ENCODE measurements at places on chromosomes 5 and 9.
A peak's percentile ranks its signal among the peaks of the same experiment; 100 is the strongest.

DNA sequence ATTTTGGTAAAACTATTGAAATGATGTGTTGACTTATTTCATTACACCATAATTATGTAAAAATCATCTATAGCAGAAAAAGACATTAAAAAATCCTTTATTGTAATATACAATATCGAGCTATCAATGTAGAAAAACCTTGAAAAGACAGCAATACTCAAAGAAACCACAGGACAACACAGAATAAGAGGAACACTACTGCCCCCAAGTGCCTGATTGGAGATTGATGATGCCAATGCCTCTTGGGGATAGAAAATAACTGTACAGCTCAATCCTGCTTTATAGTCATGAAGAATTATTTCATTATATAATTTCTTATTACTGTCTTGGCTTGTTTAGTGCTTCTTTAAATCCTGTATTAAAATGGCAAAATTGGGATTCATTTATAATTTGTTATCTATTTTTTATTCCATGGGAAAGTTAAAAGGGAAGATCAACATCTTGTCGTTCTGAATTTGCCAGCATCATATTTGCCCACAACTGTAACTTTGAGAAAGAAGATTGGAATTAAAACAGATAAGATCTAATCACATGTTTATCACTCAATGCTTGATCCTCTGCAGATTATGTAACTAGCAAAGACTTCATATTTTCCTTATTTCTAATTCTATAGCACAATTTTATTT lies 337.5 kb downstream of the CDH9 start:
- no peak for DNase-seq

DNA sequence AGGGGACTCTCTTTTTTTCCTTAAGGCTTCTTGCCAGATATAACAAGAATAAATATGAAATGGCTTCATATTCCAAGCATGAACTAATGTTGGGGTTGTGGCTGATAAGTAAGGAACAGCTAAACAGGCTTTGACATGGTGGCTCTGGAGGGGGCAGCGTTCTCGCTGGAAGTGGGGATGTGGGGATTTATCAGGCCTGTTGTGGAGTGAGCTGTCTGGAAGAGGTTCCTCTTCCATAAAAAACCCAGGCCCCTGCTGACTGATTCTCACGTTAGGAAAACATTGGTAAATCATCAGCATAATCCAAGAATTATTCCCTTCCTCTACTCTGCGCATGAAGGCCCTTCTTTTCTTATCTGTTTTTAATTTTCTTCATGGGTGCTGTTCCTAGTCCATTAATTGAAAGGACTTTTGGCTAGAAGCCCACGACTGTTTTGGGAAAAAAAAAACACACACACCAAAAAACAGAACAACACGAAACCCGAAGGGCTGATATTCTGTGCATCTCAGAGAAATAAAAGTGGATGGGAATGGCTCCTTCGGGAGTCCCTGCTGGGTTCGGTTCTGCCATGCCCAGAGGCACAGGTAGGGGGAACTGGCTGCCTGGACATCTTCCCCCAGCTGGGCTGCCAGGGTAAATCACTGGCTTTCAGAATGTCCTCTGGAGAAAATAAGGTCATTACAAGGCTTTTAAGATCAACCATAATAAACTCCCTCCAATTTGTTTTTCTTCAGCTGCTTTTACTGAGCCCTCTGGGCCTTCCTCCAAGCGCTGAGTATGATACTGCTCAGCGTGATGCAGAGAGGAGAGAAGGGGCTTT lies 297.0 kb downstream of the SLIT3 start:
- no peak for DNase-seq

- DNase-seq, result peak; percentile 32
These were observed 174.0 kb downstream of the NR3C1 start for GRCh38 chr5:143229426-143229895.

GRCh38 chr5:75049456-75050351 lies 2.7 kb downstream of the GCNT4 start:
- DNase-seq, result peak; percentile 66

DNA sequence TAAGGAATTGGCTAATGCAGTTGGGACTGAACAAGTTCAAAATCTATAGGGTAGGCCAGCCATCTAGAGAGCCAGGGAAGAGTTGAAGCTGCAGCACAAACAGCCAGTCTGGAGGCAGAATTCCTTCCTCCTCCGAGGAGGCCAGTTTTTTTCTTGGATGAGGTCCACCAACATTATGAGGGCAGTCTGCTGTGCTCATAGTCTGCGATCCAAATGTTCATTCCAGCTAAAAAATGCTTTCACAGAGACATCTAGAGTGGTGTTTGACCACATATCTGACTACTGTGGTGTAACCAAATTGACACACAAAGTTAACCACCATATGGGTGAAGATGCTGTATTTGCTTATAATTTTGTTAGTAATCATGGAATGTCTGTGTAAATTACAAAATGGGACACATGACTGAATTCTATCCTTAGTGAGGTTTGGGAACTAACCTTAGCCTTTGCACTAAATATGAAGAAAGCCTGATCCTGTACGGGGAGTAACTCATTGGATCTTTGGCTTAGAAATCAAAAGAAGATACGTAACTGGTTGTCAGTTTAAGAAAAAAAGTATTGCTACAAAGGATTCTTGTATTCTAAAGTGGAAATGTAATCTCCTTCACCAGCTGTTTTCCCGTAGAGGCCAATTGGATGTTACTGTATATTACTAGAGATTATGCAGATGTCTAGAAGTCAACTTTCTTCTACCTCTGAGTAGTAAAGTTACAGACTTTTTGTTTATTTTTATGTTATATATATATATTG lies 70.6 kb downstream of the SPIN1 start:
- no peak for DNase-seq

GRCh38 chr5:143581649-143582048 lies 178.2 kb upstream of the NR3C1 start:
- no peak for DNase-seq

DNA sequence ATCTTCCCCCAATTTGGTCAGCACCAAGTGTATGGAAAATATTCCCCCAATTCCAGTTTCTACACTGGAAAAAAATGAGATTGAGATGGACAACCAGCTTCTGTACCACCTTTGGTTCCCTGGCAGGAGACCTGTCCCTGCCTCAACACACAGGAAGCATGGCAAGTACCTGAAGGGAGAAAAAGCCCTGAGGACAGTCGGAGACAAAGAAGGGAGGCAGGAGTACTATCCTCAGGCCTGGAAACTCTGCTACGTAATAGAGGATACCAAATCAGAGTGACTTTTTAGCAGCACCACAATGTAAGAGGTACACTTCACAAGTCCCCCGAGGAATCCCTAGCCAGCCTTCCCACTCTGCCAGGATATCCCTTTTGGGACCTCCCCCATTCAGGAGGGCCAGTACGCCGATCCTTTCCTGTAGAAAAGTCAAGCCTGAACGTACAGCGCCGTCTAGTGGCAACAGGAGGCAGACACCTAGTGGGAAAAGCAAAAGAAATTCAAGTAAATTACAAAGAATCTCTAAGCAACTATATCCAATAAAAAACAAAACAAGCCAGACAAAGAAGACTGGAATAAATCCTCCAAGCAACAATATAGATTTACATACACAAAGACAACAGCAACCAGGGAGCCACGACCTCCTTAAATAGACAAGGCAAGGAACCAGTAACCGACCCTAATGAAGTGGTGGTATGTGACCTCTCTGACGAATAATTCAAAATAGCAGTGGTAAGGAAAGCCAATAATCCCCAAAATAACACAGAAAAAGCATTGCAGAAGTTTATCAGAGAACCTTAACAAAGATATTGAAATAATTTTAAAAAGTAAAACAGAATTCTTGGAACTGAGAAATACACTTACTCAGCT lies 63.3 kb upstream of the SLCO6A1 start:
- DNase-seq, result no peak

GRCh38 chr5:130720355-130720754 lies 444.7 kb downstream of the HINT1 start:
- DNase-seq, result no peak

DNA sequence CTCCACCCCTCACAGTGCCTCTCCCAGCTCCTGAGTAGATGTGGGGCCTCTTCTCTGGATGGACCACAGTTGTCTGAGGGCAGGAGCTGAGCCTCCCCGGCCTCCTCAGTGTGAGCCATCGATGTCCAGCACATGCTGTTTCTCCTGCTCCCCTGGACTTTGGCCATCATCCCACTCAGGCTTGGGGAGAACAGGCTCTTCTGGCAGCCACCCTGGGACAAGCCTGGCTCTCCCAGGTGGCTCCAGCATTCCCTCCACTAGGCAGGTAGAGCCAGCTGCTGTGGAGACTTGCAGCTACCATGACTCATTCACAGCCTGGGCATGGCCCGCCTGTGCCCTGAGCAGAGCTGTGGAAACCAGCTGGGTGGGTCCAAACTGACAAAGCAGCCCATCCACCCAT lies 77.0 kb downstream of the CSNK1A1 start:
- no peak for DNase-seq

GRCh38 chr9:37920471-37921167 lies 16.7 kb upstream of the SLC25A51 start:
- DNase-seq, result no peak

DNA sequence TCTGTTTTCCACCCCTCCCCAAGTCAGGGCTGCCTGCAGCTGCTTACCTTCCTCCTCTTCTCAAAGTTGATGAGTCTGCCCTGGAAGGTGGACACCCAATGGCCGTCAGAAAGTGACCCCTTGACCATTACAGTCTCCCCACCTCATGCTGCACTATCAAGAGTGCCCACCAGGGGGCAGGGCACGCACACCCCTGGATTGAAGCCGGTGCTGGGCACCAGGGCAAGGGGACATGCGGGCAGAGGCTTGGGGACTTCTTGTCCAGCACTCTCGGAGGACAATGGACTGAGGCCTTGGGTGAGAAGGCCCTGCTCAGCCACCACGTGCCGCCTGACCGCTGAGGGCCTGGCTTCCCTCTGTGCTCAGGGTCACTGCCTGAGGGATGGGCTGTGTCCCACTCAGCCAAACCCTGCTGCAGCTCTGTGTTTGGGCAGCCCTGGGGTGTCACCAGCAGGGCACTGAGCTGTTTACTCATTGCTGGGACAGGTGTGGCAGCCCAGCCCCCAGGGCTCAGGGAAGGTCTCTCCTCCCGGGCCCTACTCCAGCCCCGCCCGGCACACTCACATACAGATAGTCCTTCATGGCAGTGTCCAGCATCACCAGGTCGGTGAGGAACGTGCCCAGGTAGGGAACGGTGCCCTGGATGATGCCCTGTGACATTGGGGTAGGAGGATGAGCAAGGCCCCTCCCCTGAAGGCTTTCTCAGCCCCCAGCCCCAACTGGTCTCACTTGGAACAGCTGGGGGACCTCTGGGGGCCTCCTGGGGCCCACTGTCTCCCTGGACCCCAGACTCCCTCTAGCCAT lies 17.7 kb downstream of the RALGDS start:
- peak; percentile 67 for DNase-seq

GRCh38 chr9:3676766-3677165 lies 151.0 kb upstream of the RFX3 start:
- no peak for DNase-seq

DNA sequence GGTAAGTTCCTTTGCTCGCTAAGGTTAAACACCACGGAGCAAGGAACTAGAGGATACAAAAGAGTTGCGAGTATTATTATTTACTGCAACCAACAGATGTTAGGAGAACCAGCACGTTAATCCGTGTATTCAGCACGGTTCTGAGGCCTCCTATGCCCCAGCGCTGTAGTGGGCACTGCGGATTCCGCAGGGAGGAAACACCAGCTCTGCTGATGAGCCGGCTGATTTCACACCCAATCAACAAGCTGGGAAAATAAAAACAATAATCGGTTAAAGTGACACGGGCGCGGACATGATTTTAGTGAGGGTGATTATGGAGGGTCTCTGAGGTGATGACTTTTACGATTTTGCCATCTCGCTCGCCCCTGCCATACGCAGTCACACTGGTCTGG lies 702 bp upstream of the PRELID2 start:
- DNase-seq, result no peak

GRCh38 chr9:20598367-20598766 lies 23.9 kb downstream of the MLLT3 start:
- no peak for DNase-seq

- DNase-seq, result no peak
These were observed 71.1 kb upstream of the SH3PXD2B start for GRCh38 chr5:172525307-172525995.

DNA sequence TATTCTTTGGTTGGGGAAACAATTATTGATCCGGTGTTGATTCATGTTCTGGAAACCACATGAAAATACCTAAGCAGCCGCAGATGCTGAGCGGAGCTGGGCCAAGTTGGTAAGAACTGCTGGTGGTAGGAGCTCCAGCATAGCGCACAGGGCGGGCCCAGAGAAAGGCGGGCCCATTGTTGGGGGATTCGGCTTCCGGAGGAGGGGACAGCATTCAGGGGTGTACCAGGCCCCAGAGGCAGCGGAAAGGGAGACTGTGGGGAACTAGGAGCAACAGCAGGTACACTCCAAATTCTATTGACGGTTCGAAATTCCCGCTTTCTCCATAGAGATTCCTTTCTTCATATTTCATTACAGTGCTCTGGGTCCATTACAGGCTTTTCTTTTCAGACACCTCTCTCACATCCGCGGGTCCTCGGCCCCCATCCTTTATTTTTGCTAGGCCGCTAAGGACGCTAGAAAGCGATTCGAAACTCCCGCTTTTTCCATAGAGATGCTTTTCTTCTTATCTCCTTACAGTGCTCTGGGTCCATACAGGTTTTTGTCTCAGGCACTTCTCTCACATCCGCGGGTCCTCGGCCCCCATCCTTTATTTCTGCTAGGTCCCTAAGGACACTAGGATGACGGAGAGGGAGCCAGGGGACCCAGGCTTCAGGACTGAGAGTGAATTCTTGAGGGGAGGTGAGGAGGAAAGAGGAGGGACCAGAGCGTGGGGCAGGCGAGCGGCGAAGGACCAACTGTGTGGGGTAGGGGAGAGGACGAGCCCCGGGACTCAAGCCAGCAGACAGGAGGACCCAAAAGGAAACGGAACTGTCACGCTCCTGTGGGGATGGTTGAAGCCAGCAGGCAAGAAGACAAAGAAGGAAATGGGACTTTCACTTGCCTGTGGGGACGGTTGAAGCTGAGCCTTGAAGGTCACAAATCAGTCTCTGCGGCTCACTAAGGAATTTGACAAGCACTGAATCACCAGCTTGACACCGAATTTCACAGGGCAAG lies at the start of gene CCDC152:
CCDC152 (plus strand) TSS at position 213 of the 996 bp plus-strand sequence. CDS start 2,304 bp downstream, outside the sequence.
- peak; percentile 69 for DNase-seq

GRCh38 chr9:21385131-21385670 lies at the start of gene IFNA2:
TSS of gene IFNA2 (minus strand) at chr9:21385398. CDS start at chr9:21385329, 69 bp downstream.
- DNase-seq, result no peak

DNA sequence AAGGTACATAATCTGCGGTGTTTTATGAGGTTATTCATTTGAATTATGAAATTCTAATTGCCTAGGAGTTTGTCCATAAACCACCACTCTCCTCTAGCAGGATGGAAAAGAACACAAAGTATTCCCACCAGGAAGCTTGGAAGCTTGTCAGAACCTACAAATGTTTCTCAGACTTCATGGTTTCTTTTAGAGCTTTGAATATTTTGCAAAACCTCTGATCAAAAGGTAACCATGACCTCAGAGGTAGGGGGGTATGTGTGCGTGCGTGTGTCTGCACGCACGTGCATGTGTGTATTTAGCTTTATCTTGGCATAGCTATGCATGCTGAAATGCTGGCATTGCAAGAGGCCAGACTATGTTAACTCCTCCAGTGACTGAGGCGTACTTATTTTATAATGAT lies 847.0 kb downstream of the TLE1 start:
- DNase-seq, result no peak

DNA sequence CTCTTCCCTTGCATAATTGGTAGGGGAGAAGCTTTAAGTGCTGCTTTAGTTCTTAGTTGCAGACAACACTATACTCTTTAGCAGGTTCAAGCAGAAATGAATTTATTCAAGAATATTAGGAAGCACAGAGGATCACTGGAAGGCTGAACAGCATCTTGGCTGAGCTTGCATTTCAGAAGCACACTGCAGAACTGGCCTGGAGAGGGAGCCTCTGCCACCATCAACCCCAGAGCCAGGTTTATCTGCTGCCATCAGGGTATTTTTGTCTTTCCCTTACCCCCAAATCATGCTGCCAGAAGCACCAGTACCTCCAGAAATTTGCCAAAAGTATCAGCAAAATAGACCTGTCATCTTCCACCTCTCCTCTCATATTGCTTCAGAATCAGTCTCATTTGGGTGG lies 440.7 kb downstream of the DMAC1 start:
- no peak for DNase-seq

Data from activated T-cell treated with anti-CD3 and anti-CD28 coated beads, Interleukin-2, amount 50 U/mL, for 1 hour (primary cell).